ENCODE measurements at places on chromosomes 13 and 19.

DNA sequence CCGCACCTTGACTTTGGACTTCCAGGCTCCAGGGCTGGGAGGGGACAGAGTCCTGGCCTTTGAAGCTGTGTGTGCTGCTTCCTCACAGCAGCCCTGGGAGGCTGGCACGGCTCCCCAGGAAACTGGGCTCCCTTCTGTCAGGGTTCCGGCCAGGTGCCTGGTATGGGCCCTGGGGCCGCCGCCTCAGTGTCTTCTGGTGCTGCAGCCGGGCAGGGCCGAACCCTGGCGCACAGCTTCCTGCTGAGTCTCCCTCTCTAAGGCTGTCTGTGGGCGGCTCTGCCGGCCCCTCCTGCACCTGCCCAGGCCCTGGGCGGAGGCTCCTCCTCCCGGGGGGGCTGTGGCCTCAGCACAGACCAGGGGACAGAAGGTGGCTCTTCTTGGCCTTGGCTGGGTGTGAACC lies 32.4 kb downstream of the GPX4 start:
- no peak for DNase-seq

- peak; percentile 74 for DNase-seq
Observed at GRCh38 chr19:2488942-2489731, 13.2 kb downstream of the GADD45B start.

DNA sequence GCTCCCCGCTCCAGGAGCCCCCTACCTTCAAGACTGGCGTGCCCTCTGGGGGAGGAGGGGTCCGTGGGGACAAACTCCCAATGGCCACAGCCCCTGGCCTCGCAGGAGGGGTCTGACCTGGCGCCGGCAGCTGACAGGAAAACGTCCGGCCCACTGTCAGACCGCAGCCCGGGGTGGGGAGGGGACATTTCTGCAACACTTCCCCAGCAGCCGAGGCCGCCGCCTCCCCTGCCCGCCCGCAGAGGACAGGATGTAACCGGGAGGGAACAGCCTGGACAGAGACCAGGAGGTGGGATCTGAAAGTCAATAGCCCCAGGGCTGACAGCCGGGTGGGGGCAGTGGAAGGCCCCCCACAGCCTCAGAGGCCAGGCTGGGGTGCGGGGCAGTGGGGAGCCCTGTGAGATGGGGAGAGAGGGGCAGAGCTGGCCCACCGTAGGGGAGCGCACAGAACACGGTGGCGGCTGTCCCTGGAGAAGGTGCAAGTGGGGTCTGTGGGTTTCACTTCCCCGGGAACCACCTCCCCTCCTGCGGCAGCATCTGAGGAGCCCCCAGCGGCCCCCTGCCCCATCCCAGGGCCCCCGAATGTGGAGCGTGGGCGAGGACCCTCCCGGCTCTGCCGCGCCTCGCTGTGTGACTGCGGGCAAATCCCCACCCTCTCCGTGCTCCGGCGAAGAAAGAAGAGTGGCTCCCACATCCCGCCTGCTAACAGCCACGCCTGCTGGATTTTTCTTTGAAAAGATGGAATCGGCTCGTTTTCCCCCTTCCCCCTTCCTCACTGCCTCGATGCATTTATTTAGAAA lies at the start of gene PEAK3:
TSS of gene PEAK3 (minus strand) at position 114 of the 800 bp plus-strand sequence. CDS start 1,244 bp downstream, outside the sequence.
- no peak for DNase-seq

DNA sequence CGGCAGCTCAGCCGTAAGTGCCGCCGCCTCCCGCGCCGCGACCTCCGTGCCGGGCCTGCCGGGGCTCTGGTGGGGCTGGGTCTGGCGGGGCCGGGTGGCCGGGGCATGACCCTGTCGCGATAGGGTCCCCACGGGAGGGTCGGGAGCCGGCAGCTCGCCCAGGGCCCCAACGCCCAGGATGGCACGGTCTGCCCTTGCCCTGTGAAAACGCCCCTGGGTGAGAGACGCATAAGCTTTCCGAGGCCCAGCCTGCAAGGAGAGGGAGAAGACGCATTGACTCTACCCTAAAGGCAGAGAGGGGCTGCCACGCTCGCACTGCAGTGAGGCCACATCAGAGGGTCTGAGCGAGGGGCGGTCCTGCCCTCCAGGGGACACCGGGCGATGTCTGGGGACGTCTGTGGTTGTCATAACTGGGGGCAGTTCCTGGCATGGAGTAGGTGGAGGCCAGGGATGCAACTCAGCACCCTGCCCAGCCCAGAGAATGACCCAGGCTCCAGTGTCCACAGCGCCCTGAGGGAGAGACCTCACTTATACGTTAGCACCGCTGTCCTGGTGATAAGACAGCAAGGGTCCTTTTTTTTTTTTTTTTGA lies 539 bp downstream of the ZNF554 start:
- DNase-seq = no peak

DNA sequence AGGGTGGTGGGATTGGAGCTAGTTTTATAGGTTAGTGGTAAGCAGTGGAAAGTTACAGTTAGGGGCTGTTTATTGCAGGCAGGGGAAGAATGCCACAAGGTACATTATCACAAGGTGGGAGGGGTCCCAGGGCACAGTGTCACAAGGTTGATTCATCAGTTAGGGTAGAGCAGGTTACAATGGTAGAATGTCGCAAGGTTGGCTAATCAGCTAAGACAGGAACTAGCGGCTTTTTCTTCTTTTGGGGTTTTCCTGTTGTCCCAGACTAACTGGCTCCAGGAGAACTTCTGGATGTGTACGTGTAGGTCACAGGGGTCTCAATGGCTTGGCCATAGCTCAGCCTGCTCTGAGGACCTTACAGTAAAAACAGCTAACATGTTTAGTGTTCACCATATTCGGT lies 1221.1 kb downstream of the SLITRK1 start:
- no peak for DNase-seq

DNA sequence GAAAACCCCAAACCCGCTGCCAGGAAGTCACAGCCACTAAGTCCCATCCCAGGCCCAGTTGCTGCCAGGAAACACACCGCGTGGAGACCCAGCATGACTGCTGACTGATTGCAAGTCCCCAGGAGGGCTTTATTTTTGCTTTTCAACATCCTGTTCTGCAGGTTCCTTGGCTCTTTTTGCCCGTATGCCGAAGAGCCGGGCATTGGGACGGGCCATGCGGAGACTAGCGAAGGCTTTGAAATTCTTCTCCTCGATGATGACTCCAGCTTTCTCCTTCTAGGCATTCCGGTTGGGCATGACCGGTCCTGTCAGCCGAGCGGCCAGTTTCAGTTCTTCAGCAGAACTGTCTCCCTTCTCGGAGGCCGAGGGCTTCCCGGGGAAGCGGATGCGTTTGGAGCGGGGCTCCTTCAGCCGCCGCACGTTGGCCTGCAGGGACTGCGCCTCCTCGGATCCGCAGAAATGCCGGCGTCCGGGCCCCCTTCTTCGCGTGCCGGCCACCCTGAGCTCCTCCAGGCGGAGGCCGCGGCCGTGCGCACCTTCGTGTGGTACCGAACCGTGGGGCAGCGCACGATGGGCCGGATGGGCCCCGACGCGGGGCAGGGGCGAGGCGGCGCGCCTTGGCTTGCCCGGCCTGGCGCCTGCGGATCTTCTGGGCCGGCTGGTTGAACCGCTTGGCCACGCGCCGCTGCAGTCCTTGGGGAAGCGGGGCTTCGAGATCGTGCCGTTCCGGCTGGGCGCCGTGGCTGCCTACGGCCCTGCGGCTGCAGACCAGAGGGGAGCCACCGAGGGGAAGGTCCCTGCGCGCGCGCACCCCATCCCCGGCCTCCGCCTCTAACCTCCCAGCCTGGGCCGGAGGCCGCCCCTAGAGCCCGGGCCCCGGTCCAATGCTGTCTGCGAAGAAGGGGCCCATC lies 15.2 kb downstream of the ZSCAN5C start:
- DNase-seq = peak; percentile 41

- peak; percentile 76 for DNase-seq
Observed at GRCh38 chr19:44570984-44571684, 41.7 kb upstream of the CEACAM20 start.

- no peak for DNase-seq
Observed at GRCh38 chr13:80824229-80824628, 483.3 kb upstream of the SPRY2 start.

DNA sequence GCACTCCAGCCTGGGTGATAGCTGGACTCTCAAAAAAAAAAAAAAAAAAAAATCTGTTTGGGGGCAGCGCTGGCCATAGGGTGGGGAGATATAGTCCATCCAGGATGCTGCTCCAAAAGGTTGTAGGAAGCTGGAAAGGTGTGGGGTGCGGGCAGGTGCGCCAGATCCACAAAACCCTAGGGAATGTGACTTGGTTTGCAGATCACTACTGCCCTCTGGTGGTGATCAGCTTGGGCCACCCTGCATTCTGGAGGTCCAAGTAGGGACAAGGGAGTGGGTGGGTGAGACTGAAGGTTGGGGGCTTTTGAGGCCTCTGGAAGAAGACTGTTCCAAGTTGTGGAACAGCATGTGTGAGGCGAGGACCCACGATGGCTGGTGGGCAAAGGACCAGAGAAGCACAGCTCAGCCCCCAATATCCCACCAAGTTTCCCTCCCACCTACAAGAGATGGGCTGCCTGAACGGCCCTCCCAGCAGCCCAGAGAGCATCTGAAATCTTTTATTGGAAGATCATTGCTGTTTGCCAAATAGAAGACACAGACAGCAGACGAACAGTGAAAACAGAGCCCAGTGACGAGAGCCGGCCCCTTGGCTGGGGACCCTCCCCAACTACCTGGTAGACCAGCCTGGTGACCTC lies 10.4 kb upstream of the TYK2 start:
- DNase-seq = peak; percentile 53

All from umbilical cord (tissue), 2 donors.